ENCODE measurements at places on chromosomes 1 and 21. TPM values are rescaled to one million over a fixed set of nuclear protein-coding genes. Genes with fewer than 3 reads are reported as not detected.
A peak's percentile ranks its signal among the peaks of the same experiment; 100 is the strongest.

The TMEM82 gene
- not detected for total RNA-seq

GRCh38 chr1:218852527-218852926 is 321.2 kb upstream of the LYPLAL1 start:
- no peak for DNase-seq

GRCh38 chr1:67013573-67013972 is 40.4 kb downstream of the SLC35D1 start:
- DNase-seq: peak; percentile 41

The FCMR gene
- 4.6 TPM for total RNA-seq

DNA sequence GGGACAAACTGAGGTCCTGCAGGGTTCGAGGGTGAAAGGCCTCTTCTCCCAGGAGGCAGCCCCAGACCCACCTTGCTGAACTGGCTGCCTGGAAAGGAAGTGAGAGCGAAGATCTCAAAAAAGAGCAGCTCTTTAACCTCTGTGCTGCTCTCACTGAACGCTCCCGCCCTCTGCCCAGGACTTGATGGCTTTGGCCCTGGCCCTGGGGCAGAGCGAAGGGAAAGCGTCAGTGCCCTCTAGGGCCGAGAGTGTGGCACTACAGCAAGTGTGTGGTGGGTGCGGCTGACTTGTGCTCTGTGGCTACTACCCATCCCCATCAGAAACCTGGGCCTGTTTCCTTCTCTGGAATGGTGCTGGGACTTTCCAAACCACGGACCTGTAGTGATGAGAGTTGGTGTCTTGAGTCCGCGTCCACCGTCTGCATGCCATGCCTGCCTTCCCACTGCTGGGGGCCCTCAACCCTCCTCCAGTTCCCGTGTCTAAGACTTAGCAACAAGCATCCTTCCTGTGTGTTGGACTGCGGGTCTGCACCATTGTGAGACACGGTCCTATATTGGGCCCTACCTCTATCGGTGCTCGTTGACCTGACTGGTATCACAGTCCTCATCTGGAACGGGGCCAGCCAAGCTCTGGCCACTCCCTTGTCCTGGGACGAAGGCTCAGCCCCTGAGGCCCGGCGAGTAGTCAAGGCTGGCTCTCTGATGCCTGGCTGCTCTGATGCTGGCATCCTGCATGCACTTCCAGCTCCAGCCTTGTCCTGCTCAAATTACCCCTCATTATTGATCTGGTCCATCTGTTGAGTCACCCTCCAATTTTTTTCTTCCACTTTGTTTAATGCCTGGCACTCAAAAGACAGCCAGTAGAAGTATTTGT is 180.3 kb downstream of the DISC1 start:
- peak; percentile 78 for DNase-seq

DNA sequence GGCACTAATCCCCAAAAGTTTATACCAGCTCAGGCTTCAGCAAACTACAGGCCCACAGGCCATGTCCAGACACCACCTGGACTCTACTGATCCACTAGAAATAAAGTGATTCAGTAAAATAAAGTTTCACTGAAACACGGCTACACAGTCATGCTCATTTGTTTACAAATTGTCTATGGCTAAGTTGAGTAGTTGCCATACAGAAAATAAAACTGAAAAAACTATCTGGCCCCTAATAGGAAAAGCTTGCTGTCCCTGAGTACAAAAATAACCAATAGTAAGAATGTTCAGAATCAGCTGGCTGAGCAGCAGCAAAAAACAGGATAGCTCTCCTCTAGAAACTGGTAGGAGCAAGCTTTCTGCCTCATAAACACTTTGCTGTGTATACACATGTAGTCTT is 221.5 kb downstream of the RERE start:
- no peak for DNase-seq

DNA sequence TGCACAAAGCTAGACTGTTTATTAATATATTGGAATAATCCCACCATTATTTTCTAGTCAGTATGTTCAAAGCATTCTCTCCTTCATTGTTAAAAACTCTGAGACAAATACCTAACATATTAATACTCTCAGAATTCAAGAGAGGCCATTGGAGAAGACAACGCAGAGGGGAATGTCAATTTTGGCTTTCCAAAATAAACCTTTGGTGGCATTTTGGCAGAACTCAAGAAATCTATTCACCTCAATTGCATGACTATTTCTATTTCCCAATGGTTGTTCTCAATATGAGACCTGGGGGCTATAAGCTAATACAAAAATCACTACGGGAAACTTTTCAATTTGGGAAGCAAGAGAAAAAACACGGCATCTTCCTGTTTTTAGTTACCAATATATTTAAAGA is 58.5 kb downstream of the RUSC1 start:
- DNase-seq: no peak

GRCh38 chr1:8674912-8675311 is 142.5 kb downstream of the RERE start:
- peak; percentile 58 for DNase-seq

The CD52 gene
- not detected for total RNA-seq

GRCh38 chr21:45828580-45829570 is 152.7 kb upstream of the COL6A1 start:
- DNase-seq: no peak

- DNase-seq: no peak
Observed at GRCh38 chr1:245316784-245317183, 162.0 kb downstream of the KIF26B start.

The ARHGAP29 gene
- total RNA-seq: 166 TPM

- DNase-seq: peak; percentile 80
Observed at GRCh38 chr21:26715878-26716506, 129.2 kb downstream of the ADAMTS1 start.

GRCh38 chr1:42533101-42533863 is 70.2 kb downstream of the CCDC30 start:
- no peak for DNase-seq

GRCh38 chr1:14929547-14930246 is 223.8 kb upstream of the TMEM51 start:
- peak; percentile 74 for DNase-seq

The C1QC gene
- total RNA-seq: not detected

DNA sequence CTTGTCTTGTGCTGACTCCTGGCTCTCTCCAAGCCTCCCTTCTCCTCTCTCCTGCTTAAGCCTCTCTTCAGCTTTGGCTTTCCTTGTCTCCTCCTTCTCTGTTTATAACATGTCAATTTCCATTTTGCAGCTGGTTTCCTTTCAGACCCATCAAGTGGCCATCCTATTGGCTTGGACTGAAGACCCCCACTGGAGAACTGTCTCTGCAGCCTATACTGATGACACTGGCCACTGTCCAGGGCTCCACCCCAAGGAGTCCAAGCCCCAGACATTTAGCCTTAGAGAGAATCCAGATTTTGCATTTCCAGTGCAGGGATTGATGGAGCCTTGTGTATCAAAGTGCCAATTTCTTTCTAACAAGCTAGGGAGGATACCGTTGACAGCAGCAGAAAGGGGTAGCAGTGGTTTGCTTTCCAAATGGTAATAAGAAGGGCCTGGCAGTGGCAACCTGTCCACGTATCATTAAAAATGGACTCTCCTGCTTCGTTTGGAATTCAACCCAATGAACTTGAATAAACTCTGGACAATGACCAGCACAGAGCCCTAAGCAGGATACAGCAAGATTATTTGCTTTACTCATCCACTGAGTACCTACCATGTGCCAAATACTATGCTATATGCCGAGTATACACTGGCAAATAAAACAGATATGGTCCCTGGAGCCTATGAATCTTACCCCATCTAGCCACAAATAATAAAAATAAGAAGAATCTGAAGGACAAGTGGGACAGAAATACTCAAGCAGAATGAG is 6.5 kb downstream of the OVAAL start:
- no peak for DNase-seq

GRCh38 chr1:5927506-5928370 is 64.5 kb downstream of the NPHP4 start:
- no peak for DNase-seq

The GPR37L1 gene
- 0.04 TPM for total RNA-seq

Measured in PC-3 (cell line).